ENCODE measurements at places on chromosomes 13 and 19.
A peak's percentile ranks its signal among the peaks of the same experiment; 100 is the strongest.

DNA sequence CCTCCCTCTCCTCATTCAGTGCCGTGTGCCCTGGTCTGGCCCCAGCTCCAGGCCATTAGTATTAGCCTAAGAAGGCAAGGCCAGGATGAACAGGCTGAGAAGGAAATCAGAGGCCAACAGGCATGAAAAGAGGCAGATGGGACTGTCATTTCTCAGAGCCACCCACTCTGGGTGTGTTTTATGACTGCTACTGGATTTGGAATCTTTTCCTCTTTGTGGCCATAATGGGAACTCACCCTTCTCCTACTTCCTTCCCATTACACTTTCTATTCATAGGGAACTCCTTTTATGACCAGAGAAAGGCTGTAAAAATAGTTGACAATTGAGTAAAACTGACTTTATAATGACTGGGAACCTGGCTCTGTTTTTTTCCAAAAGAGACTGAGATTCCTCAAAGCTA lies 17.7 kb downstream of the CEACAM8 start:
- no peak for DNase-seq

DNA sequence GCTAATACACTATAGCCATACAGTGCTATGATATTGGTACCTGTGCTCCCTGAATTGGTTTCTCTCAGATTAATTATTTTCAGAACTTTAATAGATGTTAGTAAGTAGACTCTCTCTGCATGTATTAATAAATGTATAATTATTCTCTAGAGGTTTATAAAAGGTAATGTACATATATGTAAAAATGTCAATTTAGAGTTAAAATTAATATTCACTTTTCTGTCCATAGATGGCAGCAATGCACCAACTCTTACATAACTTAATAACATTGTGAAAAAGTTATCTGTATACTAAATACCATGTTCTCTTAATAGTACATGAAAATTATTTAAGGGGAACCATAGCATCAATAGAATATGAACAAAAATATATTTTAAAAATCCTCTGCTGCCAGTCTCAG lies 515.0 kb upstream of the KLHL1 start:
- DNase-seq: peak; percentile 1

DNA sequence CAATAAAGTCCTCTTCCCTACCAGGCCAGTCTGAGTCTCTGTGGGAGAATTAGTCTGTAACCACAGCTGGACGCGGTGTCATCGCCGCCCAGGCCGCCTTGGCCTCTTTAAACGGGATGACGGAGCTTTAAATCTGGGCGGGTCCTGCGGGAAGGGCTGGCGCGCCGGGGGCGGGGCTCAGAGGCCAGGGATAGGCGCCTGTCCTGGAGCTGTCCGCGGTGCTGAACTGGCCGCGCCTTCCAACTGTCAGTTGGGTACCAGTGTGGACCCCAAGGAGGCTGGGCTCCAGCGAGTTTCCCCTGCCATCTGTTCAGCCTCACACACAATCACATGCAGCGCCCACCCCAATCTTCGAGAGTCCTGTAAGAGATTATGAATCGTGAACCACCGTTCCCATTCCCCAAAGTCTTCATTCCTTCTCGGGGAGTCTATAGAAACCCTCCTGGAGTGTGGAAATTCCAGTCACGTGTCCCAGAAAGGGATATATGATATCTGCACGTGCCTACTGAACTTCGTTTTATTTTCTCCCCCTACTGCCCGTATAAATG lies 11.5 kb downstream of the APLP1 start:
- peak; percentile 83 for DNase-seq

DNA sequence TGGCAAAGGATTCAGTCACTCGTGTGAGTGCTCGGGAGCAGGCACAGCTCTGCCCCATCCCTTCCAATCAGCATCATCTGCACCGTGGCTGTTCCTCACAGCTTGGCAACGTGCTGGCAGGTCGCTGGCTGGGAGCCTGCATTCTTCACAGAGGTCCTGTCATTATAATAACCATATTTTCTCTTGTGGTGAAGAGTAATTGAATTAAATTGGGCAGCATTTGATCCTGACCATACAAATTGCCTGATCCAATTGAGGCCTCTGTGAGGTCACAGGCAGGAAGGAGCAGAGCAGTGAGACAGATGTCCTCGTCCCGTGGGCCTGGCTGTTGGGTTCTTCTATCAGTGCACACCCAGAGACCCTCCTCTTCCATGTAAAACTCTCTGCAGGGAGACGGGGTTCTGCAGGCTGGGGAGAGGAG lies 407.8 kb downstream of the COG6 start:
- DNase-seq: peak; percentile 29

DNA sequence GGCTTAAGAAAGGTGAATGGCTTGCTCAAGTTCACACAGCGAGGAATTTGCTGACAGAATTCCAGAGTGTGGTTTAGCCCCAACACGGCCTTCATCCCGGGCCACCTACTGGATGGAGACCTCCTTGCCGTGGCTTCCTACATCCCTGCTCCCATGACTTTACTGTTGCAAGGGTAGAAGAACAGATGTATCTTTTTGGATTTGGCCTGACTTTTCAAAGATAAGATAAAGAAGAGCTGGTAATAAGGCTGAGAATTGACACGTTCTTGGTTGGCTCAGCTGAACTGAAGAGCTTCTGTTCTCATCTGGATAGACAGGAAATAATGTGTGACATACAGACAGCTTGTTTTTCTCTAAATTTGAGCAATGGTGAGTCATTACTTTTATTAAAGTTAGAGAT lies 113.1 kb downstream of the KLF5 start:
- DNase-seq: peak; percentile 70

GRCh38 chr19:38062959-38063761 lies 156.2 kb downstream of the SIPA1L3 start:
- no peak for DNase-seq

DNA sequence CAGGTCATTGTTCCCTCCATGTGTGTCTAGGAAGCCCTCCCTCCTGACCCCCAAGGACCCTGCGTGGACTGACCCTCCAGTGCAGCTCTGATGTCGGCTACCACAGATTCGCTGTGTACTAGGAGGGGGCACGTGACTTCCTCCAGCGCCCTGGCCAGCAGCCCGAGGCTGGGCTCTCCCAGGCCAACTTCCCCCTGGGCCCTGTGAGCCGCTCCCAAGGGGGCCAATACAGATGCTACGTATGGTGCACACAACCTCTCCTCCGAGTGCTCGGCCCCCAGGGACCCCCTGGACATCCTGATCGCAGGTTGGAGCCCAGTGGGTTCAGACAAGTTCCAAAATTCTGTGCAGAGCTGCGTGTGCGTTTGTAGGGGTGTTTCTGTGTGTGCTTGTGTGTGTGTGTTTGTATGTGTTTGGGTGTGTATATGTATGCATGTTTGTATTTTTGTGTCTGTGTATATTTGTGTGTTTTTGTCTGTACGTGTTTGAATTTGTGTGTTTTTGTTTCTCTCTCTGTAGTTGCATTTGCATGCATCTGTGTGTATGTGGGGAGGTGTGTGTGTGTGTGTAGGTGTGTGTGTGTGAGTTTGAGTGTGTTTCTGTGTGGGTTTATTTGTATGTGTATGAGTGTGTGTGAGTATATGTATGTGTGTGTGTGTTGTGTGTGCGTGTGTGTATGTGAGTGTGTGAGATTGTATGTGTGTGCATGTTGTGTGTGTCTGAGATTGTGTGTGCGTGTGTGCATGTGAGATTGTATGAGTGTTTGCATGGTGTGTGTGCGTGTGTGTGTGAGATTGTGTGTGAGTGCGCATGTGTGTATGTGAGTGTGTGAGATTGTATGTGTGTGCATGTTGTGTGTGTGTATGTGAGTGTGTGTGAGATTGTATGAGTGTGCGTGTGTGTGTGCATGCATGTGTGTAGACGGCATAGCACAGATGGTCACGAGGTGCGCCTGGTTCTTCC lies 21.4 kb upstream of the LILRA2 start:
- no peak for DNase-seq

DNA sequence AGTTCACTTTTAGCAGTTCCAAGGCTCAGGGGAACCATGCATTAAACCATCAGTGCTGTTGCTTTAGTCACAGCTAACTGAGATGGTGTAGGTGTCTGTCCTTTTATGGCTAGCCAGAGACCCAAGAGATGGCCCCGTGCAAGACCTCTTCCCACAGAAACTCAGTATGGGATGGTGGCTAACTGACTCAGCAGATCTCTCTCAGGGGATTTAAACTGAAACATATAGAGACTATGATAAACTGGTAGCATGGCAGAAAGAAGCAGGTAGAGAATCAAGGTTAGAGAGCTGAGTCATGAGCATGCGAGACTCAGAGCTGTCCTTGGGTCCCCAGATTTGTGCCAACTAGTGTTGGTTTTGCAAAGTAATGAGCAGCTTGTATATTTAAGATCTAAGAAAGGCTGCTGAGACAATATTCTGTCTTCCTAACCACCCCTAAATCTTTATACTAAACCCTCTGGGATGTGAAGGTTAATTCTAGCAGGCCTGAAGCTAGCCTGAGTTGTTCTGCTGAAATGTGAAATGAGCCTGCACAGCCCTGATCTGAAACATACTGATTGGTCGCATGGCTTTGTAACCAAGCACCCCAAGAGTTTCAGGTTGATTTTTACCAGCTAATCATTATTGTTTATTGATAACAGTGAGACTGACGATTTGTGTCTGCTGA lies 6.5 kb upstream of the SCEL start:
- no peak for DNase-seq

DNA sequence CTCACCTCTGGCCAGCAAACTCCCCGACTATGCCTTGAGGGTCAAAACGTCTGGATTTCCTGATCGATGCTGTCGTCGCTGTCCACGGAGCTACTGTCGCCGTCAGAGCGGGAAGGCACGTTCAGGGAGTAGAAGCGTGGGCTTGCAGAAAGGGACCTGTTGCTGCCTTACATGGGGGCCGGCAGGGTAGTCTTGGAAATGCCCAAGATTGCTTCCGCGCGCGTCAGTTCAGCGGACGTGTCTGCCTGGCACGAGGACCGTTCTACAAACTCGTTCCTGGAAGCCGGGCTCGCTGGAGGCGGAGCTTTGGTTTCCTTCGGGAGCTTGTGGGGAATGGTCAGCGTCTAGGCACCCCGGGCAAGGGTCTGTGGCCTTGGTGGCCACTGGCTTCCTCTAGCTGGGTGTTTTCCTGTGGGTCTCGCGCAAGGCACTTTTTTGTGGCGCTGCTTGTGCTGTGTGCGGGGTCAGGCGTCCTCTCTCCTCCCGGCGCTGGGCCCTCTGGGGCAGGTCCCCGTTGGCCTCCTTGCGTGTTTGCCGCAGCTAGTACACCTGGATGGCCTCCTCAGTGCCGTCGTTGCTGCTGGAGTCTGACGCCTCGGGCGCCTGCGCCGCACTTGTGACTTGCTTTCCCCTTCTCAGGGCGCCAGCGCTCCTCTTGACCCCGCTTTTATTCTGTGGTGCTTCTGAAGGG lies 15.4 kb downstream of the RB1 start:
- peak; percentile 35 for DNase-seq

DNA sequence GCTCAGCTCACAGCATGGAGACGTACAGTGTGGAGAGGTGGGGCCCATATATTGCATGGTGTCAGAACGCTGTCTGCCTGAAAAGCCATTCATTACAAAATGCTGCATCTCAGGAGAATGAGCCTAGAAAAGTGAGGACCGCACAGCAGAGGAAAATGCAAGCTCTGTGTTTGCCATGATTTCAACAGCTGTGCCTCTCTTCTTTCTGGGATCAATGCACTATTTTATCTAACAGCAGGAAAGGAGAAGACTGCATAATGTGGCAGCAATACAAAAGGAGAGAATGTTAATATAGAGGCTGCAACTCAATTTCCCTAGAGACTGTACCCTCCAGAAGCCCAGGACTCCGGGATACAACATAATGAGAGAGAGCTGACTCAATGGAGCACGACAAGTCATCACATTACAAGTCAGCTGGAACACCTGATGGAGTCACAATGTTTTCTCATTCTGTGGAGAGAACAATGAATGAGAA lies 368.0 kb downstream of the FGF14 start:
- no peak for DNase-seq

- no peak for DNase-seq
Measured at GRCh38 chr13:73136776-73137175, 78.0 kb downstream of the KLF5 start.

DNA sequence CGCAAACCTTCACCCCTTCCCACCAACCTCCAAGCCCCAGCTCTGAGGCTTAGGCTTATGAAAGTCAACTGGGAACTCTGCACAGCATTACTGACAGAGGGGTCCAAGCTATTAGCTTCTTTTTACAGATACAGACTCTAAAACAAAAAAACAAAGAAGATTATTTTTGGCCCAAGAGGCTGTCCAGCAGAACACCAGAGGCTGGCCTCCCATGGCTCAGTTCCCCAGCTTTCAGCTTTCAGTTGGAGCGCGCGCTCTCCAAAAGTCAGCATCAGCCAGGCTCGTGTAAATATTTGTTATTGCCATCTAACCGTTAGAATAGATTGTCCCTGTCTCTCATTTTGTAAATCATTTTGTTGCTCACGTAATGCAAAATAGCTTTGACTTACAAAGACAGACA lies 58.4 kb downstream of the ZIC5 start:
- DNase-seq: no peak

GRCh38 chr13:34416971-34417380 lies 525.1 kb upstream of the NBEA start:
- DNase-seq: peak; percentile 63

GRCh38 chr19:313988-314815 lies 23.0 kb upstream of the PLPP2 start:
- DNase-seq: no peak

GRCh38 chr13:46097015-46097414 lies 7.8 kb downstream of the CPB2 start:
- no peak for DNase-seq

DNA sequence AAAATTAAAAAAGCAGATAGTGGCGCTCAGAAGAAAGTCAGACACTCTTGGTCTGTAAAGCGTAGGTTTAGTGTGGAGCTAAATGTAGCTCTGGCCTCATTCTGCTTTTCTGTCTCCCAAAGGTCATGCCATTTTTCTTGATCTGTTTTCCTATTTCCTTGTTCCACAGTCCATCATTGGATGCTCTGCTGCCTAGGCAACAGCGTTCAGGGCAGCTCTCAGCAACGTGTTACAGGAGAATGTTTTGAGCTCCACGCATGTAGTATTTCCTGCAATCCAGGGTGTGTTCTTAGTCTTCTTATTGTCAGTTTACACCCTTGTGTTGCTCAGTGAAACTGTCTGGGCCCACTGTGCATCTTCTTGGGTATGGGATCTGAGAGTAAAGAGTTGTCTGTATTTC lies 46.0 kb upstream of the PCDH8 start:
- DNase-seq: no peak

GRCh38 chr13:63900406-63900805 lies 2484.8 kb upstream of the PCDH20 start:
- no peak for DNase-seq

GRCh38 chr19:15108845-15109767 lies 1.9 kb downstream of the SYDE1 start:
- DNase-seq: no peak

- no peak for DNase-seq
Measured at GRCh38 chr13:28820099-28821051, at the start of gene MTUS2. MTUS2 (plus strand) TSS chr13:28820339.

DNA sequence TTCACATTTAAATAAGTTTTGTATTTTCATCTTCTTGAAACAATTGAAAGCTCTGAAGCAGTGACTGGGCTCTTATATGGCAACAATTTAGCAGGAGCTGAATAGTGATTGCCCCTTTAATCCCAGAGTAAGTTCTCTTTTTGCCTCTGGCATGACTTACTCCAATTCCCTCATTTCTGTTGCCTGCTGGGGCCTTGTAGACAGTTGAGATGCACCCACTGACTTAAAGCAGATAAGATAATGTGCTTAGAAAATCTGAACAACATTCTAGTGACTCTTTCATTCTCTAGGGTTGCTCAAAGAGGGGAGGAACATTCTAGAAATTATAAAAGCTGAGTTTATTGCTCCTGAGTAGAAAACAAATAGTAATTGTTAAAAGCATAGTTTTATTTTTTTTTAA lies 52.8 kb downstream of the AKAP11 start:
- peak; percentile 29 for DNase-seq

GRCh38 chr13:74039154-74039553 lies 95.0 kb downstream of the KLF12 start:
- DNase-seq: no peak

- DNase-seq: no peak
Measured at GRCh38 chr13:111420113-111420876, 99.9 kb downstream of the TEX29 start.
